Panc1 (cell line): ENCODE measurements at places on chromosomes 2 and 18. TPM values are rescaled to one million over a fixed set of nuclear protein-coding genes. Genes with fewer than 3 reads are reported as not detected.

SLC40A1 gene
- total RNA-seq: 0.74 TPM

FBXO41 gene
- 6.5 TPM for total RNA-seq

PFN4 gene
- total RNA-seq: 1.3 TPM

RNF125 gene
- 0.57 TPM for total RNA-seq

LIMS2 gene
- 8.9 TPM for total RNA-seq

SLC66A2 gene
- 92.5 TPM for total RNA-seq

- H3K36me3 ChIP-seq: no peaks in the 10 kb centered on the region
- H3K4me3 ChIP-seq: no peak overlapping the region
- H3K27me3 ChIP-seq: no peaks in the 10 kb centered on the region
- no peak overlapping the region for H3K27ac ChIP-seq
- no peaks in the 10 kb centered on the region for H3K4me1 ChIP-seq
- no peak for DNase-seq
These were observed 50.4 kb upstream of the SMIM21 start for GRCh38 chr18:75477900-75478299.

GRCh38 chr2:10964052-10964790 lies 52.5 kb downstream of the KCNF1 start:
- H3K27ac ChIP-seq: no peak overlapping the region
- no peaks in the 10 kb centered on the region for H3K4me1 ChIP-seq
- H3K4me3 ChIP-seq: no peak overlapping the region
- no peaks in the 10 kb centered on the region for H3K36me3 ChIP-seq

- no peaks in the 10 kb centered on the region for H3K27me3 ChIP-seq
- no peak overlapping the region for H3K27ac ChIP-seq
- no peaks in the 10 kb centered on the region for H3K4me1 ChIP-seq
- no peak for DNase-seq
- H3K36me3 ChIP-seq: no peaks in the 10 kb centered on the region
These were observed 40.8 kb upstream of the SCLY start for GRCh38 chr2:238019962-238020361.

DNA sequence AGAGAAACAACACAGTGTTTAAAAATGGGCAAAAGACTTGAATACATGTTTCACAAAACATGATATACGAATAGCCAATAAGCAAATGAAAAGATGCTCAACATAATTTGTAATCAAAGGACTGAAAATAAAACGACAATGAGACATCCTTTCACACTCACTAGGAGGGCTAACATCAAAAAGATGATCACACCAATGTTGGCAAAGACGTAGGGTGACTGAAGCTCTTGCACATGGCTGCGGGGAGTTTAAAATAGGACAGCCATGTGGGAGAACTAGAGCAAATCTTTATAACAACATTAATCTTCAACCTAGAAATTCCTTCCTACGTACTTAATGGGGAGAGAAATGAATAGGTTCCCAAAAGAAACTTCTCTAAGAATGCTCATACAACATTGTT lies 19.2 kb upstream of the SEH1L start:
- no peaks in the 10 kb centered on the region for H3K27me3 ChIP-seq
- no peaks in the 10 kb centered on the region for H3K36me3 ChIP-seq
- DNase-seq: no peak
- H3K4me3 ChIP-seq: no peak overlapping the region

- no peaks in the 10 kb centered on the region for H3K27me3 ChIP-seq
- no peak for DNase-seq
- no peaks in the 10 kb centered on the region for H3K4me1 ChIP-seq
- H3K36me3 ChIP-seq: no peaks in the 10 kb centered on the region
These were observed 41.4 kb downstream of the SCN3A start for GRCh38 chr2:165162466-165162865.

GRCh38 chr2:100397118-100397860 lies 20.2 kb downstream of the CHST10 start:
- no peaks in the 10 kb centered on the region for H3K27me3 ChIP-seq
- H3K27ac ChIP-seq: no peak overlapping the region
- no peak overlapping the region for H3K4me3 ChIP-seq
- DNase-seq: no peak
- H3K36me3 ChIP-seq: no peaks in the 10 kb centered on the region; the same call in none of the 2 replicates

DNA sequence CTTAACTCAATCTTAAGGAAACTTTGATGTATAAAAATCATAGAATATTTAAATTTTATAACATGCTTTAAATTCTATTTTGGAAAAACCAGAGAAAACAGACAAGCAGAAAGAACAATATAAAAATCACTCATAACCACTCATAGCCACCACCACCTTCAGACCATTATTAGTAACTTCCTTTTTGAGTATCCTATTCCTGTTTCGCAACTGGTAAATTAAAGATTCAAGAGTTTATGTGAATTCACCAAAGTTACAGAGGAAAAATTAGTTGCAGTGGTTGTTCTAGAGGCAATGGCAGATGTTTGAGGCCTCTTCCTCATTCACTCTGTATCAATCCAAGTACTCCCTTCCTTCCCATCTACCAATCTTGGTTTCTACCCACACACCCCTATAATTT lies 49.3 kb upstream of the PROKR1 start:
- no peaks in the 10 kb centered on the region for H3K36me3 ChIP-seq
- H3K4me3 ChIP-seq: no peak overlapping the region
- no peaks in the 10 kb centered on the region for H3K4me1 ChIP-seq
- no peak overlapping the region for H3K27ac ChIP-seq
- no peaks in the 10 kb centered on the region; the same call in 1 of the 2 replicates for H3K27me3 ChIP-seq
- no peak for DNase-seq

DNA sequence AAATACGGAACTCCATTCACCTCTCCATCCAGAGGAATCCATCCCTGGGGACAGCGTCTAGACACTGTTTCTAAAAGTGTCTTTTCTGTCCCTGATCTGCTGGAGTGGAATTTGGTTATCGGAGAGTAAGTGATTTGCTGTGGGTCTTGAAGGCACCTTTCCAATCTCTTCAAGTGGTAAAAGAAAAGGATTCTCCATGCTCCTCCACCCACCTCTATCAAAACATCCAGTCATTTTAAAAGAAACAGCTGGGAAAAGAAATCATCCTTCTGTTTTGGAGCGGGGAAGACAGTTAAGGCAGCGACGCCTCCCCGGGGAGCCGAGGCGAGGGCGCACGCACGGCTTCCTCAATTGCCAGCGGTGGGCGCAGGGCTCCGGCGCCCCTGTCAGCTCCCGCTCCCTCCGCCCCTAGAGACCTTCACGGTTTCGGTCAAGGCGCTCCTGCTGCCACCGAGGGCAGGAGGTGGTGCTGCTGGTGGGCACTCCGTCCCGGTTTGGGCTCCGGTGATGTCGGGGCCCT lies 547 bp downstream of the SLC35F5 start:
- DNase-seq: no peak
- H3K4me1 ChIP-seq: peaks cover 12% of the 10 kb centered on the region; the same call in 1 of the 2 replicates
- no peaks in the 10 kb centered on the region for H3K27me3 ChIP-seq
- peaks cover 7% of the 10 kb centered on the region for H3K36me3 ChIP-seq

GRCh38 chr2:117222809-117223208 lies 591.7 kb upstream of the DDX18 start:
- DNase-seq: no peak
- no peaks in the 10 kb centered on the region for H3K27me3 ChIP-seq
- H3K4me1 ChIP-seq: no peaks in the 10 kb centered on the region

DNA sequence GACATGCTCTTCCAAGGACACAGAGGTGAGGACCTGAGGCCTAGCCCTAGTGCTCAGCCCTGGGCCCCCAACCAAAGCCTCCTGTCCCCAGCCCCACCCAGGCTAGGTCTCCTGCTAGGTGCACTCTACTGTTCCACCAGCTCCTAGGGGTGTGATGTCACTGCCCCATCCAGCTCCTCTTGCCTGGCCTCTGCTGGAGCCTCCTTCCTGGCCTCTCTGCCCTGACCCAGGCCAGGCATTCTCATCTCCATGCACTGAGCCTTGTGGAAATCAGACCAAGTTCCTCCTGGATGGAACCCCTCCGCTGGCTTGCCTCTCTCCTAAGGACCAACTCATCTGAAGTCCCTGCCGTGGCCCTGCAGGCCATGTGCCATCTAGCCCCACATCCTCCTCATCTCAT lies 156.8 kb downstream of the INHBB start:
- H3K36me3 ChIP-seq: no peaks in the 10 kb centered on the region
- H3K4me3 ChIP-seq: no peak overlapping the region
- no peaks in the 10 kb centered on the region for H3K27me3 ChIP-seq
- H3K27ac ChIP-seq: no peak overlapping the region

DNA sequence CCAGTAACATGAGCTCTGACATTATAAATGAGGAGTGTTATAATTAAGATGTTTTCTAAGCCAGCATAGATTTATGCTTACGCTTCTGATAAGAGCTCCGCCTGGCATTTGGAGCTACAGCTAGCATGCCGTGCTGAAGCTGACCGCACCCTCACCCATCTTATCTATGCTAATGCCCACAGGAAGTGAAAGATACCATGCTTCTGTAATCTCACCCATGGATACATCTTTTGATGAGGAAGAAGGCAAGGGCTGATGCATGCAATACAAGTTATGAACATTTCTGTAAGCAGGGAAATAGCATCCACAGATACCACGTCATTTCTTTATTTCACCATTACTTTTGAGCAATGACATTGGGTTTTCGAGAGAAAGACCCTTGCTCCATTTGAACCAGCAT lies 82.3 kb downstream of the ARL4C start:
- H3K4me1 ChIP-seq: no peaks in the 10 kb centered on the region
- DNase-seq: no peak
- H3K27ac ChIP-seq: peak overlapping the region; percentile 25; the same call in 1 of the 2 replicates
- no peaks in the 10 kb centered on the region for H3K36me3 ChIP-seq
- H3K4me3 ChIP-seq: no peak overlapping the region

- no peaks in the 10 kb centered on the region for H3K27me3 ChIP-seq
These were observed 124.6 kb downstream of the LRATD1 start for GRCh38 chr2:14756981-14757657.

DNA sequence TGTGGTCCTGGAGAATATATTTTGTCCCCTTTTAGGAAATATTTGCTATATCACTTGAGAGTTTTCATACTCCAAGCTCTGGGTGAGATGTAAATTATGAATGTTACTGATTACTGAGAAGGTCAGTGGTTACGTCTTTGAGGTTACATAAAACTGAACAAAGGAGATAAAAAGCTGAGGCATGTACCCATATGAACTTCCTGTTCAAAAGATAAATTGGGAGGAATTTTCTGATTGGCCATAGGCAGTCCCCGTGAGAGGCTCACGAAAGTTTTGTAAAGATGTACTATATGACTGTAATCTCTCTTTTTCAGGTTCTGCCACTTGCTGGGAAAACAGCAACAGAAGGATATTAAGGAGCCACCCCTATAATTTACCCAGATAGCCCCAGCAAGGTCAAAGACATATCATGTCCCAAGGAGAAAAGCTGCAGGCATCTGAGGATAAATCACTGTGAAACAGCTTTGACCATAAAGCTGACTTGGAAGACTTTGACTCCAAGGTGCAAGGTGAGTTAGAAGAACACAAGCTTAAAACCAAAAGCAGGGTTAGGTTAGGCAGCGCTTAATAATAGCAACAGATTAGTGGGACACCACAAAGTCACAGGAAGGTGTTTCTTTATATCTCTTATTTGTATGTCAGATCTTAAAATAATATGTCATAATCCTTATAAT lies 90.4 kb downstream of the OSBPL6 start:
- no peak for DNase-seq
- no peaks in the 10 kb centered on the region for H3K4me1 ChIP-seq
- H3K27ac ChIP-seq: no peak overlapping the region
- no peaks in the 10 kb centered on the region for H3K36me3 ChIP-seq

GRCh38 chr2:161245671-161246070 lies 62.6 kb upstream of the PSMD14 start:
- peaks cover 4% of the 10 kb centered on the region for H3K27me3 ChIP-seq
- no peak overlapping the region for H3K4me3 ChIP-seq
- no peak for DNase-seq

GRCh38 chr2:85237849-85238565 lies 89.8 kb downstream of the TGOLN2 start:
- H3K4me1 ChIP-seq: peaks cover 9% of the 10 kb centered on the region
- H3K36me3 ChIP-seq: no peaks in the 10 kb centered on the region
- H3K4me3 ChIP-seq: no peak overlapping the region
- DNase-seq: no peak
- H3K27ac ChIP-seq: no peak overlapping the region
